ENCODE measurements at places on chromosomes 3 and 15.

DNA sequence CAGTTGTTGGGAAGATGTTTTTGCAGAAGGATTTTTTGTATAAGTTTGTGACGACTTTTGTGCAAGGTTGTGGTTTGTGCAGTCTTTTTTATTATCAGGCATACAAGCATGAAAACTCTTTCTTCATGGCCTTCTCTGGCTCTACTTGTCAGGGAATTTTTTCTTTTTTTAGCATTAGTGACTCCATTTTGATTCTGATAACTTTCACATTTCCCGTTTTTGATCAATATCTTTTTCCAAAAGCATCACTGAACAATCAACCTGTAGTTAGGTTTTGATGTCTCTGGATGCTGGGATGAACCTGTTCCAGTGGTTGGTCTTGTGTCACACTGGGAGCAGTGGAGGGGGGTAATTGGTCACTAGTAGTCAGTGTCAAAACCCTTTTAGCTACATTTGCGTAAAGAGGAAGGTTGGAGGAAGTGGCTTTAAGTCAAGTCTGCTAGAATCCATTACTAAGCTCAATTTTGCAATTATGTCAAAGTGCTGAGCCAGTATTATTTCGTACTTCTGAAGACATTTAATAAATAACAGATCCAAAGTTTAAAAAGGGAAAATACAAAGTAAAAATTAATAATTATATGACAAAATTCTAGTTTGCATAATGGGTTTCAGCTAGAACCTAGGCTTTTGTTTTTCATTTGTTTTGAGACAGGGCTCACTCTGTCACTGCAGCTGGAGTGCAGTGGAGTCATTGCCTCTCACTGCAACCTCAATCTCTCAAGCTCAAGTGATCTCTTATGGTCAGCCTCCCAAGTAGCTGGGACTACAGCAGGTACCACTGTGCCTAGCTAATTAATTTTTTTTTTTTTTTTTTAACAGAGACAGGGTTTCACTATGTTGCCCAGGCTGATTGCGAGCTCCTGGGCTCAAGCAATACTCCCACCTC, 18.8 kb upstream of the CFAP161 start:
- no peak for DNase-seq

- DNase-seq: no peak
Measured at GRCh38 chr15:48437178-48437577, 105.9 kb downstream of the DUT start.

DNA sequence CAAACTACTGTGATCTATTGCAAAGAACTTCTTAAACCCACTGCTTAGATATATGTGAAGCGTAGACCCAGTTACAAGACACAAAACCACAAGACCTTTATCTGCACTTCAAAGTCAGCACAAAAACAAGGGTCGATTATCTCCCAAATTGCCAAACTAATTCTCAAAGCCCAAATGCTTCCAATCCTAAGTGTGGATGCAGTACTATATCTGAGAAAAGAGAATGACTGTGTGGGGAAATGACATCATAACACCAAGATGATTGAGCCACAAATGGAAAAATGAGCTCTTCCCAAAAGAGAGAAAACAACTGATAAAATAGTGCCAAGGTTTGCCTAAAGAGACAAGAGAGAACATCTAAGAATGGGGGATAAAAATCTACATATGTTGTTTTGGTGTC, 86.2 kb downstream of the MEIS2 start:
- DNase-seq: no peak

- peak; percentile 74 for DNase-seq
Measured at GRCh38 chr3:107431246-107432012, 54.2 kb downstream of the CCDC54 start.

GRCh38 chr3:125309476-125309875, 65.6 kb downstream of the ZNF148 start:
- DNase-seq: no peak

- no peak for DNase-seq
Measured at GRCh38 chr3:133269393-133269792, 130.5 kb upstream of the BFSP2 start.

GRCh38 chr3:93988764-93989163, 8.8 kb downstream of the ARL13B start:
- DNase-seq: no peak

DNA sequence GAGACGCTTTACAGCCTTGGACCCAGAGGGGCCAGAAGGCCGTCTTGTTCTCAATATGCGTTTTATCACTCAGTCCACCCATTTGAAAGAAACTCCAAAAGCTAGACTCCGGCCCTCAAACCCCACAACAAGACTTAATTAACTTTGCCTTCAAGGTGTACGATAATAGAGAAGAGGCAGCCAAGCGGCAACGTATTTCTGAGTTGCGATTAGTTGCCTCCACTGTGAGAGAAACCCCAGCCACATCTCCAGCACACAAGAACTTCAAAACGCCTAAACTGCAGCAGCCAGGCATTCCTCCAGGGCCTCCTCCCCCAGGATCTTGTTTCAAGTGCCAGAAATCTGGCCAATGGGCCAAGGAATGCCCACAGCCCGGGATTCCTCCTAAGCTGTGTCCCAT, 17.4 kb upstream of the INO80 start:
- DNase-seq: no peak

DNA sequence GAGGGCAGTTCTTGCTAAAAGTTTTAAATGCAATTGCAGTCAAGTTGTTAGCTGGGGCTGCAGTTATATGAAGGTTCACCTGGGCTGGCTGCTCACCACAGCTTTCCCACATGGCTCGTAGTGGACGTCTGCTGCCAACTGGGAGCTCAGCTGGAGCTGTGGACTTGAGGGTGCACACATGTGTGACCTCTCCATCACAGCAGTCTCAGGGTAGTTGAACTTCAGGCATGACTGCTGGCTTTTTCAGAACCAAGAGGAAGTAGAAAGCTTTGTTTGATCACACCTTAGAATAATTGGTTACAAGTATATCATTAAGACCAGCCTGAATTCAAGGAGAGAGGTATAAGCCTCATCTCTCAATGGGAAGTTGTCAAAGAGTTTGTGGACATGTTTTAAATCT, 74.1 kb downstream of the CHL1 start:
- no peak for DNase-seq
